Dorsolateral prefrontal cortex (tissue), 122 donors: ENCODE measurements at places on chromosomes 3 and 15.
A peak's percentile ranks its signal among the peaks of the same experiment; 100 is the strongest.

DNA sequence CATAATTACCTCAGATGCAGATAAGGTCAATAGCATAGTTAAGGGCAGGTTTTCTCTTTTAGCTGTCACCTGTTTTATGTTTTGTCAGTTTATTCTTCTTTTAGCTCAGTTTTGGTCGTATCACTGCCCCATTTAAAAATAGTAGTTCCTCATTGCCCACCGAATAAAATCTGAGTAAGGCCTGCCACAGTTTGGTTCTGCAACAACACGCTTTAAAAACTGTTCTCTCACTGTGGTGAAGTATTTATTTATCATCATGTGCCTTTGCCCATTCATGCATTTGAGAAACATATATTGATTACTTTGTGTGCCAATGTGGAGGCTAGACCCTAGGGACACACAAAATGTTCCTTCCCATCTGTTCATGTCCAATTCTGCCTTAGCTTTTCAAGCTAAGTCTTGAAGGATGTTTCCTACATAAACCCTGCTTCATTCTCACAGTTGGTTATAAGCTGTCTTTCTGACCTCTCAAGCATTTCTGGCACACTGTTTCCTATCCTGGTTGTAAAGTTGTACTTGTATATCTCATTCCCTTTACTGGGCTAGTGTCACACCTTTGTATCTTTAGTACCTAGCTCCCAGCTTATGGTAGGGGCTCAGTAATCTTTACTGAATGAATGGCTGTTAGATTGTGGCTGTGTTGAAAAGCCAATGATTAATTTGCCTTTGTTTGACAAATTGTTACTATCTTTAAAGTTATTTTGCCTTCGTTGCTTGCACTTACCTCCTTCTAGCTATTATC is 23.9 kb downstream of the AKAP13 start:
- no peak for DNase-seq

- no peak for DNase-seq
Measured at GRCh38 chr3:178823591-178824246, 247.9 kb downstream of the ZMAT3 start.

GRCh38 chr3:141401095-141401494 is 32.8 kb downstream of the ZBTB38 start:
- no peak for DNase-seq

- no peak for DNase-seq
Measured at GRCh38 chr3:46948830-46949671, 27.5 kb downstream of the CCDC12 start.

DNA sequence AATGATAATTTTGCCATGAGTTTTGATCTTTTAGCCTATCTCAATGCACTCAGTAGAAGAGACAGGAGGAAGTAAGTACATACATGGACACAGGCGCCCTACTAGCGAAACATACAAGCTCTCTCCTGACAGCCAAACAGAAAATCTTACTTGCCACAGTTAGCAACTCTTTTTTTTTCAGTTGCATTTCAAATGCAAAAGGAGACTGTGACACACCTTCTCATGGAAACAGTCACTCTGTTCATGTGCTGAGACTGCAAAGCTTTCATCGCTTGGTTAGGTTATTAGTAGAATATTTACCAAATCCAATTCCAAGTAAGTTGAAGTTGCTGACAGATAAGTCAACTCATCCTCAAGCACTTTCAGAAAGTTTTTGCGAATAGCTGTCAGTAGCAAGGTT is 223.3 kb downstream of the FOXP1 start:
- no peak for DNase-seq

DNA sequence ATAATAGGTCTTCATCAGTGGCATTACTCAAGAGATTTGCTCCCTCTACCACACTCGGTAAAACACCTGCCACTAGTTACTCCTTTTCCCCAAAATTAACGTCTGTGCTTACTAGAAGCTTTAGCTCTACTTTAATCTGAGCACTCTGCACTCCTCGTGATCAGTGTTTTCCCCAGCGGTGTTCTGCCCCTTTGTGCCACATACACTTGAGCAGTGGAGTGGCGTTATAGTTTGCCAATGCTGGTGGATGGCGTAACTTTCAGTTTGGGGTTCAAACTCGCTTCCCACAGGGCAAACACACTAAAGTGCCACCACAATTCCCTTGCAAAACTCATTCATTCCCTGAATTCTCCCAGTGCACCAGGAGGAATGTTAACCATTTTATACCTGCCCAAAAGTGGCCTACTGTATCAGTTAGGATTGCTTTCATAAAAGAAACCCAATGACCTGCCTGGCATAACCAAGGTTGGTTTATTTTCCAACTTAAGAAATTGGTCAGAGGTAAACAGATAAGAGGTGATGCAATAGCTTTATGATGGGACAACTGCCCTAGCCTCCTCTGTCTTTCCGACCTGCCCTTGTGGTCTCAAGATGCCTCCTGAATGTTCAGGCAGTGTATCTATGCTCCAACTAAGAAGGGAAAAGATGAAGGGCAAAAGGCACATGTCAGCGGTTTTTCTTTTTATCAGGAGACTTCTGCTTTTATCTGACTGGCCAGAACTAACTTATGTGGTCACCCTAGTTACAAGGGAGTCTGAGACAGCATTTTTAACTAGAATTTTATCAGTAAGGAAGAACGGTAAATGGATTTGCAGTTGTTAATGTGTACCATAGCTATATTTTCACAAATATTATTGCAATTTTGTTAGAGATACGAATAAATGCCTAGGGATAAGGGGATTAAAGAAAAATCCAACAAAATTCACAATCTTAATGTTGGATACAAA is 83.9 kb downstream of the FSIP1 start:
- no peak for DNase-seq

- DNase-seq = no peak
Measured at GRCh38 chr15:40838756-40839155, 5.1 kb upstream of the SPINT1 start.

- no peak for DNase-seq
Measured at GRCh38 chr15:53791581-53791980, 32.1 kb upstream of the WDR72 start.

DNA sequence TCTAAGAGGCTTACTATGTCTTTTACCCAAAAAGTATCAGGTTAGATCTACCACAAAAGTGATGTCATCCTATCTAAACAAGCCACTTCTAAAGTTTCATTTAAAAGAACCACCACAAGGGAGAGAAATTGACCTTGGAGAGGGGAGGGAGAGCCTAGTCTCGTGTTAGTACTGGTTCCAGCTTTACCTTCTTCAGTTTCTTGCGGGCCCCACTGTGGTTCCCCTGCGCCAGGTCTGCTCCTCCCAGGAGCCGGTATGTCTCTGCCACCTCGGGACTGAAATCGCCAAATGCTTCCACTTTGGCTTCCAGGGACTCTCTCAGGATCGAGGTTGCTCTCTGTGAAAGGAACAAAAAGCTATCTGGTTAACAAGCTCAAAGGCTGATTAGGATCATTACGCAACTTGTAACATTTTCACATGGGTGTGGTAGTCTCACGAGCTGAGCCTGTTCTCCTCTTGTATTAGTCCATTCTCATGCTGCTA is 51.1 kb downstream of the SYNM start:
- DNase-seq = no peak

DNA sequence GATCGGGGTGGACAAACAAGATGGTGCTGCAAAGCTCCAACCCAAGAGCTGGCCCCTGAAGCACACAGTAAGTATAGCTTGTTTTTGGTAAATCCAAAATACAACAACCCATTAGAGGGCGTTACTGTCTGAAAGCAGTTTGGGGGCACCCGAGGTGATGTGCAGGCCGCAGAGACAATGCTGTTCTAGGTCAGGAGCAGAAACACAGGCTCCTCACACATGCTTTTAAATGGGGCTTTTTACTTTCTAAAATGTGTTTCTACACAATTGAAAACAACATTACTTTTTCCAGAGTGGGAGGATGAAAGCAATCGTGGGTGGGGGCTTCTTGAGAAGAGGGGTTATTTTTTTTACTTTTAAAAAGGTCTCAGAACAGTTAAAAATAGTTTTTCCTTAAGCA is 1029.3 kb upstream of the CFAP20DC start:
- DNase-seq = no peak

DNA sequence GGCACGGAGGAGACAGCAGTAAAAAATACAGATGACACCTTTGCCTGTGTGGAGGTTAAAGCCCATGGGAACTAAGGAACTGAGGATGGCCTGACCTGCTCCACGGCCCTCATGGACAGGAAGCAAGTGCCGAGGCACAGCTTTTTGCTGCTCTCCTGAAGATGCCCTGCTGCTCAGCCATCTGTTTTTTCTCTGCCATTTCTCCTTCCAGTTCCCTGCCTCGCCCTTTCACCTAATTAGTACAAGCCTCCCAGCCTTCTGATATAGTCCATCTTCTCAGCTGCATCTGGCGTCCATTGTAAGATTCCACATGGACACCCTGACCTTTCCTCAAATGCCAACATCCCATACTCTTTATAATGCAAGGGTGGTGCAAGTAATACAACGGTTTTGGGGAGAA is 11.8 kb upstream of the CXCR6 start:
- peak; percentile 71 for DNase-seq

GRCh38 chr15:31434588-31435260 is 108.1 kb downstream of the KLF13 start:
- DNase-seq = no peak

DNA sequence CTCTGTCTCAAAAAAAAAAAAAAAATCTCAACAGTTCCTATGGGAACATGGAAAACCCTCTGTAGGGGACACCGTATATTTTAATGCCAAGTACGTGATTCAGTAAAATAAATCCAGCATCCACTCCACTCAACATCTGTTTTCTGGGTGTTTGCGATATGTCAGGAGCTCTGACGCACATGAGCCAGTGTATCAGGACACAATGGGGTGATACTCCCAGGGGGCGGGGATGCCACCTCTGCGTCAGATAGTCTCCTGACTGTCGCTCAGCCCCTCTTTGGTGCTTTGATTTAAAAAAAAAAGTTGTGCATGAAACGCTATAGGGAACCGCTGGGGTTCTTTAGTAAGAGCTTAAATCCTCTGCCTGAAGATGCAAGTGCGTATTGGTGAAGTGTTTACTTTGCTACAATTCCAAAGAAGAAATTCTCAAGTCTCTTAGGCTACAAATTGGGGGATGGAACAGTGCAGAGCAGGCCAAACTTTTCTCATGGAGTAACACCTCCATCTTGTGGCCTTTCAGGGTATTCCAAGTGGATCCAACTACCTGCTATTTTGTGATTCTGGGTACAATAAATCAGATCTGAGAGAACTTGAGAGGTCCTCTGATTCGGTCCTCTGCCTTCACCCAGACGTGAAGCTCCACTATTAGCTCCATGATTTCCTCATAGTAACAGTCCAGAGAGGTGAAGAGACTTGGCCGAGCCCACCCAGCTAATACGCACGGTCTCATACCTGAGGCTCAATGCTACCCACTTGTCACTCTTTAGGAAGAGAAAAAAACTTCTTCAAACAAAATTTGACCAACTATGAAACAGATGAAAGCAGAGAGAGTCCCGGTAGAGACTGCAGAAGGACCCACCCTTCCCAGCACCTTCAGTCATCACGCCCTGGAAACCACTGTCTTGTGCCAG is 9.3 kb upstream of the NR2E3 start:
- no peak for DNase-seq

- DNase-seq = no peak
Measured at GRCh38 chr15:71116942-71117341, 1.7 kb downstream of the THSD4 start.

GRCh38 chr3:23249961-23250360 is 46.8 kb downstream of the UBE2E2 start:
- no peak for DNase-seq

- no peak for DNase-seq
Measured at GRCh38 chr3:78130741-78131290, 1090.9 kb downstream of the ROBO2 start.

DNA sequence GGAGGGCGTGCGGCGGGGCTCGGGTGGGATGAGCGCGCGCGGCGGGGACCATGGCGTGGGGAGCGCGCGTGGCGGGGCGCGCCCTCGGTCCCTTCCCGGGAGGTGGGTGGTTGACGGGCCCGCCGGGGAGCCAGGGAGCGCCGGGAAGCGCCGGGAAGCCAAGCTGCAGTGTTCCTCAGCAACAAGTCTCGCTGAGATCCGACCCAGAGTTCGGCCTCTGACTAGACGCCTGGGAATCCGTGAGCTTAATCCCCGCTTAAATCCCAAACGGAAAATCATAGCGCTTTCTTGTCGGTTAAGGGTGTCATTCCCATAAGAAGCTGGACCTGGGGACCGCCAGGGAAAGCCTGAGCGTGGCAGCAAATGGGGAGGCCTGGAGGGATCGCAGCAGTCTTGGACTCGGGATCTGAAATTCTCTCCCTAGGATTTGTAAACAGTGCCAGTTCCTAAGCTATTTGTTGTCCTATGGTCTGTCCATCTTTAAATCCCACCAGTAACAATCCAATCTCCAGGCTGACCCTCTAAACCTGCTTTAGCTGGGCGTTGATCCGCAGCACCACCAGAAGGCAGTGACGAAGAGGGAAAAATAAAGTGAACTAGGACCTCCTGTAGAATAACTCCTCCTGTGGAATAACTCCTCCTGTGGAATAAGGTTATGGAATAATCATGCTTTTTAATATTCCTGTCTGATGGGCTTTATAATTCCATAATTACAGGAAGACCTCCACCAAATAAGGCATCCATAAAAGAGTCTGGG is 570 bp upstream of the NEDD4 start:
- no peak for DNase-seq

- no peak for DNase-seq
Measured at GRCh38 chr15:40613080-40613479, 19.0 kb downstream of the KNL1 start.

DNA sequence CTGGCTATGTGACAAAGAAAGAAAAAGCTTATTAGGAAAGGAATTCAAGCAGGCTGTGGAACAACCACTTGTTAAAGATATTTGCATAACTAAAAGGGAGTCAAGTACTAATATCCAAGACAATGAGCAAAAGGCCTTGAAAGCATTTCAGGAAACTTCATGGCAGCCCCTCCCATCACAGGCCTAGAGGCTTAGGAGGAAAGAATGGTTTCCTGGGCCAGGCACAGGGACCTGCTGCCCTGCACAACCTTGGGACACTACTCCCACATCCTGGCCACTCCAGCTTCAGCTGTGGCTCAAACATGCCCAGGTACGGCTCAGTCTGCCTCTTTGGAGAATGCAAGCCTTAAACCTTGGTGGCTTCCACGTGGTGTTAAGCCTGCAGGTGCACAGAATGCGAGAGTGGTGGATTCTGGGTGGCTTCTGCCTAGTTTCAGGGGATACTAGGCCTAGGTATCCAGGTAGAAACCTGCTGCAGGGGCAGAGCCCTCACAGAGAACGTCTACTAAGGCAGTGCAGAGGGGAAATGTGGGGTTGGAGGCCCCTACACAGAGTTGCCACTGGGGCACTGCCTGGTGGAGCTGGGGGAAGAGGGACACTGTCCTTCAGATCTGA is 121.6 kb downstream of the OPA1 start:
- DNase-seq = no peak
